Hindlimb muscle (tissue), 1 donor: ENCODE measurements at places on chromosomes 11 and 22. TPM values are rescaled to one million over a fixed set of nuclear protein-coding genes. Genes with fewer than 3 reads are reported as not detected.

LRRC56 gene
- 9.1 TPM for polyA plus RNA-seq

YPEL1 gene
- 26.8 TPM for polyA plus RNA-seq

OR5A1 gene
- not detected for polyA plus RNA-seq

OTOG gene
- polyA plus RNA-seq, result 0.08 TPM

RIBC2 gene
- 1.9 TPM for polyA plus RNA-seq

NCAM1 gene
- 183 TPM for polyA plus RNA-seq

GRCh38 chr11:45918331-45918941 is 759 bp upstream of the PEX16 start:
- peak; percentile 55 for DNase-seq

GRCh38 chr11:88435415-88435814 is 97.9 kb upstream of the CTSC start:
- DNase-seq, result no peak

GRCh38 chr11:79055856-79056631 is 384.8 kb downstream of the TENM4 start:
- no peak for DNase-seq

- no peak for DNase-seq
Observed at GRCh38 chr22:45064313-45065278, 54.8 kb upstream of the PHF21B start.

GRCh38 chr11:10388101-10388500 is 67.0 kb upstream of the AMPD3 start:
- no peak for DNase-seq
